ENCODE measurements at places on chromosomes 16 and 17.

- no peak overlapping the region for H3K27ac ChIP-seq
- no peak overlapping the region for H3K4me3 ChIP-seq
- no peaks in the 10 kb centered on the region for H3K36me3 ChIP-seq
- no peaks in the 10 kb centered on the region for H3K27me3 ChIP-seq
- DNase-seq: no peak
- H3K4me1 ChIP-seq: peaks cover 5% of the 10 kb centered on the region
Observed at GRCh38 chr17:29245401-29245800, 1.3 kb upstream of the CRYBA1 start.

- DNase-seq: no peak
- H3K4me1 ChIP-seq: peaks cover 24% of the 10 kb centered on the region
- no peak overlapping the region for H3K27ac ChIP-seq
- no peaks in the 10 kb centered on the region for H3K36me3 ChIP-seq
Observed at GRCh38 chr17:76138234-76138895, 2.7 kb downstream of the FOXJ1 start.

GRCh38 chr17:50817838-50818237 is 17.5 kb upstream of the WFIKKN2 start:
- DNase-seq: no peak
- no peak overlapping the region for H3K4me3 ChIP-seq
- H3K27me3 ChIP-seq: no peaks in the 10 kb centered on the region
- peaks cover 7% of the 10 kb centered on the region for H3K4me1 ChIP-seq

- peak overlapping the region; percentile 96 for H3K27ac ChIP-seq
- H3K4me3 ChIP-seq: peak overlapping the region; percentile 97
- peaks cover 32% of the 10 kb centered on the region for H3K4me1 ChIP-seq
- H3K27me3 ChIP-seq: no peaks in the 10 kb centered on the region
Observed at GRCh38 chr17:44323359-44324091, 1.1 kb downstream of the SLC25A39 start.

- no peaks in the 10 kb centered on the region for H3K36me3 ChIP-seq
- H3K4me3 ChIP-seq: no peak overlapping the region
Observed at GRCh38 chr17:46915596-46915995, 7.4 kb upstream of the GOSR2 start.

GRCh38 chr16:23252310-23252709 is 49.8 kb upstream of the SCNN1B start:
- no peaks in the 10 kb centered on the region for H3K36me3 ChIP-seq
- H3K27me3 ChIP-seq: no peaks in the 10 kb centered on the region
- no peak overlapping the region for H3K4me3 ChIP-seq
- no peak for DNase-seq
- no peak overlapping the region for H3K27ac ChIP-seq
- H3K4me1 ChIP-seq: no peaks in the 10 kb centered on the region

DNA sequence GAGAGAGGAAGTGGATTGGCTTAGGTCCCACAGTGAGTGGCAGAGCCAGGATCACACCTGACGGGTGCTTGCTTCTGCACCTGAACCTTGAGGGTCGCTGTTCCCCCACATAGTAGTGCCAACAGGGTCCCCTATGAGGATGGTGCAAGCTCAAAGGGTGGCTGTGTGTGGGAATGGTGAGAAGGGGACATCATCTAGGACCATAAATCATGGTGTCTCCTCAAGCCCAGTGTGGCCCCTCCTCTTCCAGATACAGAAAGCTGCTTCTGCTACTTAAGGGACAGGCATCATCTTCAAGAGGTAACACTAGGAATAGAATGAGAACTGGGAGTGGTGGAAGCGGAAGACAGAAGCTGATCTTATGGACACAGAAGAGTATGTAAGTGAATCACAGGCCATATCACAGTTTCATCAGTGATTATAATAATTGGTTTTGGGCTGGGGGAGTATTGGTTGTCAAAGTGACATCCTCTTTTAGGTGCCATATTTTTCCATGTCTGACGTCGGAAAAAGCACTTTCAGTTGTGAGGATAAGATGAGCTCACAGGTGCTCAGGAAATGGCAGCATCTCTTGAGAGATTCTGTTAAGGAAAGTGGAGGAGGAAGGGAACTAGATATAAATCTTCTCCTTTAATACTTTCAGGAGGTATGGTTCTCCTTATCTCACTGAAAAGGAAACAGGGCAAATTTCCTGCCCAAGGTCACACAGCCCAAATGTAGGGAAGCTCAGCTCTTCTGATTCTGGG is 83.2 kb upstream of the HNF1B start:
- DNase-seq: no peak
- no peak overlapping the region for H3K27ac ChIP-seq
- no peaks in the 10 kb centered on the region for H3K36me3 ChIP-seq
- no peaks in the 10 kb centered on the region for H3K4me1 ChIP-seq

GRCh38 chr16:86509759-86510464 is 415 bp upstream of the FOXF1 start:
- H3K27ac ChIP-seq: peak overlapping the region; percentile 94
- H3K36me3 ChIP-seq: no peaks in the 10 kb centered on the region
- H3K4me1 ChIP-seq: peaks cover 64% of the 10 kb centered on the region
- no peak for DNase-seq

DNA sequence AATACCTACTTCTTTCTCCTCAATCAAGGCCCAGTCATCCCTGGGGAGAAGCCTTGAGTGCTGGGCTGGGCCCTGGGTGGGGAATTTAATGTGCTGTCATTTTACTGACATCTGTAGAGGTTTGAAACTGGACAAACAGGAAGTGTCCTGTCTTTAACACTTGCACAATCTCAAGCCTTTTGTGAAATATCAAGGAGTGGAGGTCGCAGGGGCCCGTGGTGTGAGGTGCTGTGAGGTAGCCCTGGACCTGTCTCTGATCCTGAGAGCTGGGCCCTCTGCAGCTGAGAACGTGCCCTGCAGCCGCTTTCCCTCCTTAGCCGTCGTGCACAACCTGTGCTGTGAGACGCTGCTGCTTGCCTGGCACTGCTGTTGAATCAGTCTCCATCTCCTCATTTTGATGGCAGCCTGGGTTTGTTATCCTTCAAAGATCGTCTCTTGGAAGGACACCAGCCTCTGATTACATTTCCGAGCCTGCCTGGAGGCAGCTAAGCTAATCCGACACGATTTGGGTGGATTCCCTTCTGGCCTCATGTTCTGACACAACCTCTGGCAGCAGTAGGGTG is 29.9 kb downstream of the SMARCE1 start:
- no peaks in the 10 kb centered on the region for H3K36me3 ChIP-seq
- H3K27me3 ChIP-seq: no peaks in the 10 kb centered on the region
- peaks cover 24% of the 10 kb centered on the region for H3K4me1 ChIP-seq
- peak overlapping the region; percentile 25 for H3K27ac ChIP-seq
- no peak for DNase-seq
- no peak overlapping the region for H3K4me3 ChIP-seq

GRCh38 chr16:8867216-8867931 is 1.4 kb downstream of the CARHSP1 start:
- peaks cover 63% of the 10 kb centered on the region for H3K4me1 ChIP-seq
- peak overlapping the region; percentile 64 for H3K4me3 ChIP-seq
- peak overlapping the region; percentile 86 for H3K27ac ChIP-seq
- no peaks in the 10 kb centered on the region for H3K27me3 ChIP-seq
- no peak for DNase-seq

- H3K4me3 ChIP-seq: peak overlapping the region; percentile 85
- H3K36me3 ChIP-seq: no peaks in the 10 kb centered on the region
- peaks cover 22% of the 10 kb centered on the region for H3K4me1 ChIP-seq
- no peaks in the 10 kb centered on the region for H3K27me3 ChIP-seq
- peak overlapping the region; percentile 82 for H3K27ac ChIP-seq
Observed at GRCh38 chr16:77213542-77214106, 14.4 kb downstream of the SYCE1L start.

DNA sequence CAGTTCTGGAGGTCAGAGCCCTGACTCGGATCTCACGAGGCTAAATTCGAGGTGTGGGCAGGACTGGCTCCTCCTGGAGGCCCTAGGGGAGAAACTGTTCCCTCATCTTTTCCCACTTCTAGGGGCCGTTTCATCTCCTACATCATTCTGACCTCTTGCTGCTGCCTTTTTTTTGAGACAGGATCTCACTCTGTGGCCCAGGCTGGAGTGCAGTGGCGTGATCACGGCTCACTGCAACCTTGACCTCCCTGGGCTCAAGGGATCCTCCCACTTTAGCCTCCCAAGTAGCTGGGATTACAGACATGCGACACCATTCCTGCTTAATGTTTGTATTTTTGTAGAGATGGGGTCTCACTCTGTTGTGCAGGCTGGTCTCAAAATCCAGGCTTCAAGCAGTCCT is 244.1 kb upstream of the GSE1 start:
- H3K27ac ChIP-seq: no peak overlapping the region
- no peak overlapping the region for H3K4me3 ChIP-seq
- no peak for DNase-seq
- H3K27me3 ChIP-seq: no peaks in the 10 kb centered on the region
- no peaks in the 10 kb centered on the region for H3K36me3 ChIP-seq

DNA sequence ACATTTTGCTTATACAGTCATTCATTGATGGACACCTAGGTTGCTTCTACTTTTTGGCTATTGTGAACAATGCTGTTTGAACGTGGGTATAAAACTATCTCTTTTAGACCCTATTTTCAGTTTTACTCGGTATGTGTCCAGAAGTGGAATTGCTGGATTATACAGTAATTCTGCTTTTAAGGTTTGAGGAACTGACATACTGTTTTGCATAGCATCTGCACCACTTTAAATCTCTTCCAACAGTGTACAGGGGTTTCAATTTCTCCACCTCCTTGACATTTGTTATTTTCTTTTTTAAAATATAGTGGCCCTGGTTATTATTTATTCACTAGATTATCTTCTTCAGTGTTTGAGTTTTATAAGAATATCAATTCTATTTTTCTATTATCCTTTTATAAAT is 116.9 kb downstream of the USP22 start:
- H3K27me3 ChIP-seq: no peaks in the 10 kb centered on the region
- peaks cover 5% of the 10 kb centered on the region for H3K4me1 ChIP-seq
- H3K36me3 ChIP-seq: no peaks in the 10 kb centered on the region
- no peak overlapping the region for H3K27ac ChIP-seq
- DNase-seq: no peak
- no peak overlapping the region for H3K4me3 ChIP-seq

- no peak overlapping the region for H3K4me3 ChIP-seq
- no peaks in the 10 kb centered on the region for H3K36me3 ChIP-seq
- DNase-seq: no peak
- H3K27me3 ChIP-seq: no peaks in the 10 kb centered on the region
- no peak overlapping the region for H3K27ac ChIP-seq
Observed at GRCh38 chr17:4020096-4020495, 55.9 kb upstream of the ATP2A3 start.
